Left cardiac atrium (tissue), 4 donors: ENCODE measurements at places on chromosomes 4 and X. TPM values are rescaled to one million over a fixed set of nuclear protein-coding genes. Genes with fewer than 3 reads are reported as not detected.

Gene TMEM35A
- 0.41 TPM for total RNA-seq

Gene C1QTNF7
- total RNA-seq: 7.4 TPM

Gene GK
- total RNA-seq: 7.4 TPM

Gene TCP11X2
- total RNA-seq: not detected

Gene HGFAC
- 0.38 TPM for total RNA-seq

Gene PF4V1
- total RNA-seq: not detected

Gene JCHAIN
- total RNA-seq: 12.0 TPM

Gene THAP9
- total RNA-seq: 2.9 TPM

Gene TKTL1
- total RNA-seq: 4.1 TPM

Gene TRMT2B
- total RNA-seq: 14.3 TPM
